Lung microvascular endothelial cell (primary cell): ENCODE measurements at places on chromosomes 2 and 18.
A peak's percentile ranks its signal among the peaks of the same experiment; 100 is the strongest.

- no peak for DNase-seq
Observed at GRCh38 chr2:113978524-113979190, 88.8 kb downstream of the ACTR3 start.

- DNase-seq = no peak
Observed at GRCh38 chr2:201482543-201482942, 31.0 kb downstream of the STRADB start.

- DNase-seq = peak; percentile 53
Observed at GRCh38 chr2:179842498-179843153, 18.8 kb downstream of the ZNF385B start.

GRCh38 chr2:17658251-17658843 lies 95.3 kb downstream of the SMC6 start:
- DNase-seq = no peak

- no peak for DNase-seq
Observed at GRCh38 chr18:75854174-75854573, 426.7 kb upstream of the SMIM21 start.

DNA sequence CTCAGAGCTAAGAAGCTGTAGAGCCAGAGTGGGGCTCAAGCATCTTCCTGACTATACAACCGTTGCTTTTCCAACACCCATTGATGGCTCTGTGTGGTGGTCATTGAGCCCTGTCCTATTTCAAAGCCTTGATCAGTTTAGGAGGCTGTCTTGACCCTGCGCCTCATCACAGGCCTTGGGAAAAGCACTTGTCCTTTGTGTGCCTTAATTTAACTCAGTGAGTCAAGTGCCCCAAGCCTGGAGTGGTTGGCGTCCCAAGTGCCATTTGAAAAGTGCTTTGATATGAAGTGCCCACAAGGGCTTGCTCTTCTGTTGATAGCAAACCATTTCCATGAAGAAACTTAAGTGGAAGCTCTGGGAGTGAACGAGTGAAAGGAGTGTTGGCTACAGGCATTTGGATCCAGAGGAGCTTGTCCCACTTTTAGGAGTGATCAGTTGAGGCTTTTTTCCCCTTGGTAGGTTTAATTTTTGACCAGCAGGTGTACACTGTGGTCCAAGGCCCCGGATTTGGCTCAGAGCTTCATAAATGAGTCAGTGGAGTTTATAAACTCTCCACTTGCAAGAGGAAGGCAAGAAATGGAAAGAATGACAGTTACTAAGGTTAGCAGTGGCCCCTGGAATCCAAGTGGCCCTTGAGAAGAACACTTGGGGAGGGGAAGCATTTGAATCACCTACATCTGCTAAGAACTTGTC lies 50.3 kb downstream of the ACTR2 start:
- peak; percentile 12 for DNase-seq

DNA sequence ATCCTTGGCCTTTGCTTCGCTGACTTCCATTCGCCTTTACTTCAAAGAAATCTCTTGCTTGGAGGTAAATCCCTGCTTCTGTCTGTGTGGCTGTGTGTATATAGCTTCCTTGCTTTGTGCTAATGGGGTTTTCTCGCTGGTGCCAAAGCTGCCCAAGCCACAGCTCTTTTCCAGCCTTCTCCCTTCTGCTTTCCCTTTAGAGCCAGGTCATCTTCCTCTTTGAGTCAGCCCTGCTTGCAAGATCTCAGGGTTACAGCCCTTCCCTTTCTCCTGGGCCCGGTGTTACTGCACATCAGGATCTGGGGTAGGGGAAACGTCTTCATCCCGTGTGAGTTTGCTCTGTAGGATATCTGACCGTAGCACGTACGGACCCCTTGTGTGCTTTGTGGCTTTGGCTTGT lies 19.1 kb downstream of the EIF4E2 start:
- DNase-seq = no peak

DNA sequence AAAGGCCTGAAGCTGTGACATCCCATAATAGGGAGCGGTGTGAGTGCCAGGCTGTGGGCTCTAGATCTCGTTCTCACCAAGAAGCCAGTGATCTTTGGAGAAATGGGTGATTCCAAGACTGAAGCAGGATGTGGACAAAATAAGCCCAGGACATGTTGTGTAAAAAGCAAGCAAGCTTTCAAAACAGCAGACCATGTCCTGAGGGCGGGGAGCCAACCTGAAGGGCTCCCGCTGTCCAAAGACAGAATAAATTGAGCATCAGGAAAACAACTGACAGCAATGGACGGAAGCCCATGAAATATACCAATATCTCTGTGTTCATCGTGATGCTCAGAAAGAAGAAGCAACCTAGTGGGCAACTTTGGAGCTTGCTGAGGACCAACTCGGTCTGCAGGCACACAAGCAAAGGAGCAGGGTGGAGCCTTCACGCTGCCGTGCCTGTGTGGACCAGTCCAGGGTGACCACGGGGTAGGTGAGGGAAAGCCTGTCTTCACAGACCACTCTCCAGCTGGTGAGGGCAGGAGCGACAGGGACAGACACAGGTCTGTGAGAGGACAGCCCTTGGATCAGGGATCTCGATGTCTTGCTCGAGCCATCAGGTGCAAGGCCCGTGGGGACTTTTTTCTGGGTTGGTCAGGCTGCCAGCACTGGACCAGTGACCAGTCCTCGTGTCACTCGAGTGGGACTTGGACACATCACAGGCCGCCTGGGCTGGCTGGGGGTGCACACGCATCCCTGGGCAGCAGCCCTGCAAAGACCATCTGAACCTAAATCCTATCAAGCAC lies 21.5 kb downstream of the MTERF4 start:
- DNase-seq = no peak

DNA sequence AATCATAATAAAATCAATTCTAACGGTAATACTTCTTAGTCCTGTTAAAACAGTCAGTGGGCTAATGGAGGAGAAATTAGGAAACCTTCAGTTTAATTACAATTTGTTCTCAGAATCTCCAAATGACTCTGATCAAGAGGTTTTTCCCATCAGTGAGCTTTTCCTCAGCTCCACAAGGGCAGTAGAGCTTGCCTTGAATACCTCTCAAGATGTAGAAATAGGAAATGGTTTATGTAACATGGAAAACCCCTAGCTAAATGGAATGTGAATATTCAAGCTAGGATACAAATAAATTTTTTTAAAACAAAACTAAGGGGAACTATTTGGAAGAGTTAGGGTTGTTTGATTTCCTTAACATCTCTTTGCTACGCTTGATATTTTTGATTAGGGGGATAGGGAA lies 87.5 kb downstream of the PLEKHM3 start:
- peak; percentile 59 for DNase-seq

DNA sequence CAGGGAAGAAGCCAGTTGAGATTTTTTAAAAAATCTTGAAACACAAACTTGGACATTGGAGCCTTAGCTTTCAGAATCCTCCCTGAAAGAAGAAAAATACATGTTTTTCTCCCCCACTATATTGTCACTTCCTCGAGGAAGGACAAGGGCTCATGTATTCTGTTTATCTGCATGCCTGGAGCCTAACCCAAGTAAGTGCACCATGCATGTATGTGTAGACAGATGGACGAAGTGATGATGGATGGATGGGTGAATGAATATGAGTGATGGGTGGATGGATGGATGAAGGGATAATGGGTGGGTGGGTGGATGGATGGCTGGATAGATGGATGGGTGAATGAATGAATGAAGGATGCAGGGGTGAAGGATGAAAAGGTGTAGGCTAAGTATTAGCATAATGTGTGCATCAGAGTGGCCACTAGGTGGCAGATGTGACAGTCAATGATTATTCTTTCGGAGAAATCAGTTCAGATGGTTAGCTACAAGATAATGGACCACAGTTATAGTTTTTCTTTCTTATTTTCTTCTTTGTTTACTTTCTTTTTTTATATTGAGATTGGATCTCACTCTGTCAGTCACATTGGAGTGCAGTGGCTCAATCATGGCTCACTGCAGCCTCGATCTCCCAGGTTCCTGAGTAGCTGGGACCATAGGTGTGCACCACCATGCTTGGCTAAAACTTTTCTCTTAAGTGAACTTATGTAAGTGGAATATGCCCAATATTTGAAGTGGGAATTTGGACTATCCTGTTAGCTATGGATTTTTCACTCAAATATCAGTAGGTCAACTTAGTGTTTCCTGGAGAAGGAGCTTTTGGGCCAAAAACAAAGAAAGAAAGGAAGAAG lies 18.5 kb upstream of the CCDC93 start:
- DNase-seq = peak; percentile 42

DNA sequence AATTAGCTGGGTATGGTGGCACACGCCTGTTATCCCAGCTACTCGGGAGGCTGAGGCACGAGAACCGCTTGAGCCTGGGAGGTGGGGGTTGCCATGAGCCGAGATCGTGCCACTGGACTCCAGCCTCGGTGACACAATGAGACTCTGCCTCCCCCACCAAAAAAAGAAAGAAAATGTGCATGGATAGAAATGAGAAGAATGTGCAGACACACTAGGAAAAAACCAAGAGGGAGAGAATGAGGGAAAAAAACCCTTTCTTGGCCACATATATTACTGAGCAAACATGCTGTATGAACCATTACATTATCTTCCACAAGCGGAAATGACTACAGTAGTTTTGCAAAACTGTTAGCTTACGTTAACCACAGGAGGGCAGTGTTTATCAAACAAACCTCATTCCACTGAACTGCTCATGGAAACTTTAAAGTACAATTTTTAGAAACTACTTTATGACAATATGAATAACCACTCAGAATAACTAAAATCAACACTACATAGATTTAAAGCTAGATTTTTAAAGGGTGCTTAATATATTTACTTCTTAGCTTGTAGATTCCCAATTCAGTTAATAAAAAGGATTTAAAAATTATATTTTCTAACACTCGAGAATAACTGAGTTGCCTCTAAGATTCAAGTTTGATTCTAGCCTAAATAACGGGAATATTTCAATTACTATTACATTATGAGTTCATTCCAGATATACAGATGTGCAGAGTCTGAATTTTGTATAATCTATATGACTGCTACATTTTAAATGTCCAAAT lies 26.4 kb downstream of the ASXL2 start:
- peak; percentile 85 for DNase-seq

DNA sequence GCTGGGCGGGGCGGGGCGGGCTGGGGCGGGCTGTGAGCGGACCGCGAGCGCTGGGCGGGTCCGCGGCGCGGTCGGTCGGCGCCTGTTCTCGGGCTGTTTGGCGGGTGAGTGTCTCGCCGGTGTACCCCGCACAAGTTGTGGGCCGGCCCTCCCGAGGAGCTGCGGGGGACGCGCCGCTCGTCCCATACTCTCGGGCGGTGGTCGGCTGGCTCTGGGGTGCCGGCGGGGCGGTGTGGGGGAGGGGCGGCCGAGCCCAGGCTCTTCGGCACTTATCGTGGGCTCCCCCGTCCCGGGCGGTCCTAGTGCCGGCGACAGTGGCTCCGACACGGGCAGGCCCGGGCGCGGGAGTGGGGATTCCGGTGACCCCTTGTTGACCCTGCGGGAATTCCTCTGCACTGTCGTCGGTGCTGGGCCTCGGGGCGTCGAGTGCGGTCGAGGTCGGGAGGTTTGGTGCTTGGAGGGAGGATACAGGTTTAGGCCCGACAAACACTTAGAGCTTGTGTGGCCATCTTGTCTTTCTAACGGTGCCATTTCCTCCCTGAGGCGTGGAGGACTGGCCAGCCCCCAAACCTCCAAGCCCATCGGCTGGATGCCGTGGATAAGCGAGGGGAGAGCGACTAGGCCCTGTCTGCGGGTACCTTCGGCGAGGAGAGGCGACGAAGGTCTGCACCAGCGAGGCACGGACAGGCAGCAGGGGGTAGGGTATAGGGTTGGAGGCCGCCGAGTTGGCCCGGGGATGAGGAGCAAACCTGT lies at the start of gene SEPTIN2:
Gene SEPTIN2 (plus strand): TSS at position 47 of the 753 bp plus-strand sequence. CDS start 8,308 bp downstream, outside the sequence.
- peak; percentile 69 for DNase-seq

DNA sequence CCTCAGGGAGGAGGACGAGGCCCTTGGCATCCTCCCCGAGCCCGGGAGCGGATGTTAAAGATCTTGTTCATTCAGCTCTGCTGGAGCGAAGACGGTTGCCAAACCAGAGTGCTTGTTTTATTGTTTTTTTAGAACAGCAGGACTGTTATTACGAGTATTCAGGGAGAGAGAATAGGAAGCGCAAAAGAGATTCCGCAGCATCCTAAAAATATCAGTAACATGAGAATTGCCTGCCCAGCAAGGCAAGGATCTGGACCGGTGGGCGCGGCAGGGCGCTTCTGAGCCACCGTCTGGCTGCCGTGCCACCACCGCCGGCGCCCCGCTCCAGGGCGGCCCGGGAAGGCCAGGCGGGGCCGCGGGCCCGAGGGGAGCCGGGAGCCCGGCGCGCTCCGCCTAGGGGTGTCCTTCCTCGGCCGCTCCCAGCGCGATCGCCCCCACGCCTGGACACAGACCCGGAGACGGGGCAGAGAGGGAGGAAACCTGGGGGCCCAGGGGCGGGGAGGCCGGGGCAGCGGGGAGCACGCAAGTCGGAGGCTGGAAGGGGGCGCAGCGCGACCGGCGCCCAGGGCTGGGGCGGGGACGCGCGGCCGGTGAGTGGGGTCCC lies 843 bp downstream of the CYS1 start:
- DNase-seq = no peak

DNA sequence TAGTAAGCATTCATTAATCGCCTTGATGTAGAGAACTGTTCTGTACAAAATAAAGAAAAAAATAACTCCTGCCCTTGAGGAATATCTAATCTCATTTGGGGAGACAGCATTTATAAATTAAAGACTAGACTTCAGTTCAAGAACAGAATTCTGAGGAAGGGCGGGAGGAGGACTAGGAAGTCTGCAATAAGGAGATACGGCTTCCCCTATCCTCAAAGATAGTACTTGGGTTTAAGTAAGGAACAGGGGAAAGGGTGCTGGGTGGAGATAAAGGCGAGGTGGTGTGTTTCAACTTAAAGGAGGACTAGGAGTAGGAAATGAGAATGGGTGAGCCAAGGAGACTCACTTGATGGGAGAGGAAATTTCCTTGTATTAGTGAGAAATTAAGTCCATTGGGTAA lies 121.9 kb upstream of the MSTN start:
- DNase-seq = no peak

GRCh38 chr2:234403074-234403473 lies 93.8 kb downstream of the ARL4C start:
- no peak for DNase-seq

GRCh38 chr2:212147921-212148513 lies 390.6 kb downstream of the ERBB4 start:
- DNase-seq = peak; percentile 50

GRCh38 chr18:6547476-6547875 lies 132.8 kb upstream of the L3MBTL4 start:
- no peak for DNase-seq

GRCh38 chr2:25078170-25079049 lies 36.5 kb downstream of the EFR3B start:
- peak; percentile 55 for DNase-seq

GRCh38 chr2:173815772-173816171 lies 149.4 kb downstream of the SP3 start:
- DNase-seq = no peak

GRCh38 chr2:1727101-1727771 lies 17.1 kb downstream of the PXDN start:
- DNase-seq = no peak

- DNase-seq = no peak
Observed at GRCh38 chr2:9235147-9236044, 28.8 kb downstream of the ASAP2 start.
